ENCODE measurements at places on chromosomes 2 and 18.

DNA sequence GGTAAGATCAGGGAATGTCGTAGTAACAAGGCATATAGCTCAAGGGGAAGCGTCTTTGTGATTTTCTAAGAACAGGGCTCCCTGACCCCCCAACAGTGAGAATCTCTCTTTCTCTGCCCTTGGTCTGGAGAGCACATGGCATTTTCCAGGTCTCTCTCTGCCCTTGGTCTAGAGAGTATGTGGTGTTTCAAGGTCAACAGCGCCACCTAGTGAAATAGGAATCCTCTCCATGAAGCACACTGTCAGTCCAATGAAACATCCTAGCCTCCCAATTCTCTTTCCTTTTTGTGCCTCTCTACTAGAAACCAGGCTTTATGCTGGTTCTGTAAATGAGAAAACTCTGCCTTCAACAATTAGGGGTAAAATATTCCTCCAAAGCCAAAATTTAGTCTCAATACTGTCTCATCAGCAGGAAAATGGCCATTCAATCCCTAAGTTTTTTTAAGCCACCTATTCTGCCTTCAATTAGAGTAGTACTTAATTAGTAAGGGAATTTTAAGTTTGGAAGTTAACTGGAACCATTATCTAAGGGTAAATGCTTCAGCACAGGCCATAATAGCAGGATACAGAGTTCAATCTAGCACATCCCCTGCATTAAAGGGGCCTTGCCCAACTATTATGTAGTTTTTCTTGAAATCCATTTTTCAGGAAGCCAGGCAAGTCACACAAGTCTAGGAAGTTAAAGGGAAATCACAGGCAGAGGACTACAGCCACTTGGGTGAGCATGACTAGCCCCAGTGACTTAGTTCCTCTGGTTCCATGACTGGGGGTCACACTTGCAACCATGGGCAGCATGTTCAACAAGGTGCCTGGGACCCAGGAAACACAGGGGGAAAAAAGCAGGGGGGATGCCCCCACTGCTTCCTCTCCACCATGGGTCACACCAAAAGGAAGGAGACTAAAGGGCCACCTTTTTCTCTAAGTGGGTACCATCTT is 12.4 kb downstream of the DYM start:
- DNase-seq = no peak

DNA sequence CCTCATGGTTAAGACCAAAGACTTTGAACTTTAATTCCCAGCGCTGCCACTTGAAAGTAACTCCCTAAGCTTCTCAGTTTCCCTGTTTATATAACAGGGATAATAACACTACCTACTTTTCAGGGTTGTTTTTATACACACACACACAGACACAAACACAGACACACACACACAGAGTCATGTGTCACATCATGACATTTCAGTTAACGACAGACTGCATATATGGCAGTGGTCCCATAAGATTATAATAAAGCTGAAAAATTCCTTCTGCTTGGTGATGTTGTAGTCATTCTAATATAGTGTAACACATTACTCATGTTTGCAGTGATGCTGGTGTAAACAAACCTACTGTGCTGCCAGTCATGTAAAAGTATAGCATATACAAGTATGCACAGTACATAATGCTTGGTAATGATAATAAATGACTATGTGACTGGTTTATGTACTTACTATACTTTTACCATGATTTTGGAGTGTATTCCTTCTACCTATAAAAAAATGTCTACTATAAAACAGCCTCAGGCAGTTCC is 89.2 kb upstream of the ITGA4 start:
- DNase-seq = no peak

- no peak for DNase-seq
Observed at GRCh38 chr2:1823187-1824169, 79.2 kb upstream of the PXDN start.

- no peak for DNase-seq
Observed at GRCh38 chr2:8579485-8580085, 102.3 kb upstream of the ID2 start.

DNA sequence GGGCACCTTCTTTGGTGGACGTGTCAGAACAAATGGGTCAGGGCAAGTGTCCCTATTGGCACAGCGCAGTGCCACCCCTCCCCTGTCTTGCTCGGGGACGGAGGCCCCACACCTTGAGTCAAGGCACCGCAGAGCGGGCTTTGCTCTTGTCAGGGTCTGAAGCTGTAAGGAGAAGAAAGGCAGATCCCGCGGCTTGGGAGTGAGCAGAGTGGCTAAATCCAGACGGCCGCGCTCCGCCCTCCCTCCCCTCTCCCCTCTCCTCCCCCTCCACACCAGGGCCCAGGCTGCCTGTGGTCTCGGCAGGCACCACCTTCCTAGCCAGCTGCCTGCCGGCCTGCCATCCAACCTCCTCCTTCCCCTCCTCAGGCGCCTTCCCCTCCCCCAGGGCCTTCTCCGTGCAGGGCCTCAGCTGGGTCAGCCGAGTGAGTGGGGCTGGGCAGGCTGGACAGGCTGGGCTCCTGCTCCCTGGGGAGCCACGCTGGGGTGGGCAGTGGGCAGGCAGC is 25.8 kb downstream of the SPEG start:
- DNase-seq = no peak

GRCh38 chr2:149873936-149874335 is 286.4 kb upstream of the MMADHC start:
- DNase-seq = no peak

Measured in stimulated activated CD8-positive, alpha-beta memory T cell treated with anti-CD3 and anti-CD28 coated beads, Interleukin-2, amount 100 ng/mL, for 1 hour (primary cell).